ENCODE measurements at places on chromosomes 6 and 20. TPM values are rescaled to one million over a fixed set of nuclear protein-coding genes. Genes with fewer than 3 reads are reported as not detected.

PLCB4 gene
- 0.47 TPM for total RNA-seq

DNA sequence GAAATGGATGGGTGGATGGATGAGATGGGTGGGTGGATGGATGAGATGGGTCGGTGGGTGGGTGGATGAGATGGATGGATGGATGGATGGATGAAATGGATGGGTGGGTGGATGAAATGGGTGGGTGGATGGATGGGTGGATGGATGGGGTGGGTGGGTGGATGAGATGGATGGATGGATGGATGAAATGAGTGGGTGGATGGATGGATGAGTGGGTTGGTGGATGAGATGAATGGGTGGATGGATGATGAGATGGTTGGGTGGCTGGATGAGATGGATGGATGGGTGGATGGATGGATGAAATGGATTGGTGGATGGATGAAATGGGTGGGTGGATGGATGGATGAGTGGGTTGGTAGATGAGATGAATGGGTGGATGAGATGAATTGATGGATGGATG lies 35.7 kb downstream of the THBS2 start:
- H3K36me3 ChIP-seq: 0 out of 2 replicates have a peak, but pooled peaks cover 2% of the 10 kb centered on the region
- no peak for DNase-seq
- peaks cover 5% of the 10 kb centered on the region for H3K4me1 ChIP-seq
- H3K27me3 ChIP-seq: no peaks in the 10 kb centered on the region

GRCh38 chr6:15515660-15516375 lies 147.0 kb downstream of the DTNBP1 start:
- H3K4me1 ChIP-seq: no peaks in the 10 kb centered on the region
- no peak overlapping the region for H3K27ac ChIP-seq
- H3K36me3 ChIP-seq: peaks cover 5% of the 10 kb centered on the region
- H3K4me3 ChIP-seq: no peak overlapping the region
- no peaks in the 10 kb centered on the region for H3K27me3 ChIP-seq

ACOT8 gene
- total RNA-seq: 41.0 TPM

DNA sequence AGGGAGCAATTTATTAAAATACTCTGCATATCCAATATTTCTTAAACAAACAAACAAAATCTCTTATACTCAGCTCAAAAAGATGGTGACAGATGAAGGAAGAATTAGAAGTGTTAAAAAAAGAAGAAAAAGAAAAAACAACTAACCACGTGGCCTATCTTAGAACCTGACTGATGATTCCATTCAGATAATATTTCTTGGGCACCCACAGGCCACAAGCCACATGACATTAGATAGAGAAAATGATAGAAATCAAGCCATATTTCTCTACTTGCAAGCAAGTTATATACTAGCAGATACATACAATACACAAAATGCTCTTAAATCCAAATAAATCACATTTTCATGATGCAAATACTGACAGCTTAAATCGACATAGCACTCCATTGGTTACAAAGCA lies 14.5 kb upstream of the RAMACL start:
- no peaks in the 10 kb centered on the region for H3K4me1 ChIP-seq
- H3K4me3 ChIP-seq: no peak overlapping the region
- no peak overlapping the region for H3K27ac ChIP-seq
- H3K36me3 ChIP-seq: no peaks in the 10 kb centered on the region
- no peaks in the 10 kb centered on the region for H3K27me3 ChIP-seq

HLA-DQA1 gene
- total RNA-seq: not detected

DNA sequence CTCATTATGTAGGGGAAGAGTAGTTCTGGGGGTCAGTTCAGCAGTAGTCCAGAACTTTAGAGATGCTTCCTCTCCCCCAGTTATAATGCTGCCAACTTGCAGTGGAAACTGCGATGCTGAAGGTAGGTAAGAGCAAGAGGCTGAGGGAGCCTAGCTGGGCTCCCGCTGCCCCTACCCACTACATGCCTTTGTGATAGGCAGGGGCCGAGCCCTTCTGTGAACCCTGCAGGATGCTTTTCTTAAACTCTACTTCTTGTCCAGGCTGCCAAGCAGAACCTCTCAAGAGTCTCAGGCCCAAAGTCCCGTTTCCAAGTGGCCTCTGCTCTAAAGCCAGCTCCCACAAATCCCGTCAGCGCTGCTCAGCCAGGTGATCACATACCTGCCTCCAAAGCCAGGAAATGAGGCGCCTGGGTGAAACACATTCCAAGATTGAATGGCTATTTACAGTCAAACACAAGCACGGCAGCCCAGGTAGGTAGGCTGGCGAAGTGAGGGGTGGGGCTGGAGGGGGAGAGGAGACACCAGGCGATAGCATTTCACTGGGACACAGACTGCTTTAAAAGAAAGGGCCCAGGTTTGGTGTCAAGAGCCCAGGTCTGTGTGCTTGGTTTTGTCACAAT lies 150.7 kb downstream of the CD24 start:
- H3K4me3 ChIP-seq: no peak overlapping the region
- no peak overlapping the region for H3K27ac ChIP-seq
- no peaks in the 10 kb centered on the region for H3K27me3 ChIP-seq
- DNase-seq: no peak

GRM1 gene
- total RNA-seq: 0.13 TPM

- H3K4me3 ChIP-seq: no peak overlapping the region
- H3K27ac ChIP-seq: no peak overlapping the region
- DNase-seq: no peak
- H3K36me3 ChIP-seq: no peaks in the 10 kb centered on the region
- H3K4me1 ChIP-seq: no peaks in the 10 kb centered on the region
Measured at GRCh38 chr20:24519476-24519875, 50.0 kb downstream of the SYNDIG1 start.

DNA sequence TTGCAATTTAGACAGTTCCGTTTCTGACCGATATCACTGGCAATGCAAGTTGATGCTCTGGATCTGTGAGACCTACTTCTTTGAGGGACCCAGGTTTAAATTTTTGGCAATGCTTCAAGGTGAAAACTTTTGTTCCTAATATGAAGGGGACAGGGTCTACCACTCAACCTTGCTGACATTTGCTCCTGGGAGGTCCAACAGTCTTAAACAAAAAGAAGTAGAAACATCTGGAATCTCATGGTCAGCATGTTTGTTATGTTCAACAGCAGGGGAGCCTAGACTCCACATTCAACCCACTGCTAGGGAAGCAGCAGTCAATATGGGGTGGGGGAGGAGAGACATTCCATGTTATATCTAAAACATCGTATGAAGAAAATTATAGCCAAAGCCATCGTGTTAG lies 196.4 kb downstream of the SIM1 start:
- no peak overlapping the region for H3K27ac ChIP-seq
- H3K4me3 ChIP-seq: no peak overlapping the region
- peaks cover 8% of the 10 kb centered on the region for H3K4me1 ChIP-seq
- no peaks in the 10 kb centered on the region for H3K27me3 ChIP-seq

Data from SJCRH30 (cell line).